Posterior cingulate gyrus (tissue), 11 donors: ENCODE measurements at places on chromosomes 6 and 20.

- DNase-seq = no peak
Observed at GRCh38 chr6:93828553-93828952, 409.2 kb upstream of the EPHA7 start.

DNA sequence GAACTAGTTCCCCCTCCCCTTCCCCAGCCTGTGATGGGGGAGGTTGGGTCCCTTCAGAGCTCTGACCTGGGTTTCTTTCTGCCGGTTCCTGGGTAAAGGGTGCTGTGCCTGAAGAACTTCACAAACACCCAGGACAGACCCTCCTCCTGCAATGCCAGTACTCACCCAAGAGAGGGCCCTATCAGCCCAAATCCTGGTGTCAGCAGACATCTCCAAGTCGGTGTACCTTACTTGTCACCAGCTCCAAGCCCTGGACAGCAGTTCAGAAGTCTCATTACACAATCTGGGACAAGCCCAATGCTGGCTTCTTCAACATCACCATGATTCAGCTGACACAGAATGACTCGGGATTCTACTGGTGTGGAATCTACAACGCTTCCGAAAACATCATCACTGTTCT, 467 bp downstream of the TREML4 start:
- no peak for DNase-seq

DNA sequence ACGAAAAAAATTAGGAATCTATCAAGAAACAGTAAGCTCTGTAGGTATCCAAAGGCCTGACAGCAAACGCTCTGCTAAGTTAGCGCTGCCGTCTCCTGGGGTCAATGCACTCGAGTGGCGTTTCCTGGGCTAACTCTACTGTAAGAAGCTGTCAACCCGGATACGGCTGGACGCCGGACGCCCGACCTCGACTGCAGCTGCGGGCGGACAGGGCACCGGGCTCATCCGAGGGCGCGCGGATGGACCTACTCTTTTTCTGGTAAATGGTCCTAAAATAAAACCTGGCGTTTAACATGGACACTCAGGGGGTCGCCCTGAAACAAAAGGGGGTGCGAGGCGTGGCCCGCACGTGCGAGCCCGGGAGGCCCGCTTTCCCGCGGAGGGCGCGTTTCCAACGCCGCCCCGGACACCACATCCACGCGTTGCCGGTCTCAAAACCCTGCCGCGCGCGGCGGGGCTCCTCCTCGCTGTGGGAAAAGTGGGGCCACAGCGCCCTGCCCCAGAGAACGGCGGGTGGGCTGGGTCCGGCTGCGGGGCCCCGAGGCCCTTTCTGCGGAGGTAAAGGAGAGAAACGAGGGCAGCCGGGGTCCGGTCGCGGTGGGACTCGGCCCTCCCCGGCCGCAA, 537 bp downstream of the TCP1 start:
- DNase-seq = peak; percentile 69

DNA sequence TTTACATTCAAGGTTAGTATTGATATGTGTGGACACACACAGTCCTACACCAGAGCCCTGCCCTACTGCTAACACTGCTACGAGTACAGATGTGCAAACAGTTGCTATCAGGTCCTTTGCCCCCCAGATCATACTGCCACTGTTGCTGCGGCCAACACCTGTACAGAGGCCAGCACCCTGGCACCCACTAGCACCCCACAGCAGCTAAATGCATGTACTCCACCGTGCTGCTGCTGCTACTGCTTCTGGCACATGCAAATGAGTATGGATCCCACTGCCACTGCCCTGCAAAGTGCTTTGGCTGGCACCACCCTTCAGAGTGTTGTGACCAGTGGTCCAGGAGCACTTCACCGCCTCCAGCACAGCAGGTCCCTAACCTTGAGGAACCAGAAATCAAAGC, 621.9 kb downstream of the GRIK2 start:
- DNase-seq = peak; percentile 79

GRCh38 chr6:33018904-33019303, 9.5 kb upstream of the HLA-DOA start:
- DNase-seq = peak; percentile 67
